A549 treated with RU486 at 1 μM for 4 hours (cell line): ENCODE measurements at places on chromosomes 6 and 20. TPM values are rescaled to one million over a fixed set of nuclear protein-coding genes. Genes with fewer than 3 reads are reported as not detected.

The OPRL1 gene
- total RNA-seq: 0.43 to 0.89 TPM (median 0.61 TPM) in 5 replicates

The ZC2HC1B gene
- not detected in 5 replicates for total RNA-seq

The RHAG gene
- 0.09 to 0.10 TPM in 2 of 5 replicates, not detected in the others for total RNA-seq

The TFAP2A gene
- 14.4 to 18.4 TPM (median 17.4 TPM) in 5 replicates for total RNA-seq

The RIMS4 gene
- 1.0 to 1.4 TPM (median 1.2 TPM) in 5 replicates for total RNA-seq

The EYS gene
- total RNA-seq: 0.02 to 0.33 TPM in 2 of 5 replicates, not detected in the others

The PROKR2 gene
- total RNA-seq: not detected in 5 replicates

The PSMG4 gene
- 19.3 to 30.0 TPM (median 27.7 TPM) in 5 replicates for total RNA-seq

The EHMT2 gene
- total RNA-seq: 22.5 to 32.0 TPM (median 30.5 TPM) in 5 replicates

The SIGLEC1 gene
- not detected in 5 replicates for total RNA-seq

The PRSS35 gene
- total RNA-seq: 0.08 to 0.09 TPM in 2 of 5 replicates, not detected in the others

The ZGPAT gene
- 18.7 to 27.3 TPM (median 26.3 TPM) in 5 replicates for total RNA-seq
